ENCODE measurements at places on chromosomes 7 and 10.

DNA sequence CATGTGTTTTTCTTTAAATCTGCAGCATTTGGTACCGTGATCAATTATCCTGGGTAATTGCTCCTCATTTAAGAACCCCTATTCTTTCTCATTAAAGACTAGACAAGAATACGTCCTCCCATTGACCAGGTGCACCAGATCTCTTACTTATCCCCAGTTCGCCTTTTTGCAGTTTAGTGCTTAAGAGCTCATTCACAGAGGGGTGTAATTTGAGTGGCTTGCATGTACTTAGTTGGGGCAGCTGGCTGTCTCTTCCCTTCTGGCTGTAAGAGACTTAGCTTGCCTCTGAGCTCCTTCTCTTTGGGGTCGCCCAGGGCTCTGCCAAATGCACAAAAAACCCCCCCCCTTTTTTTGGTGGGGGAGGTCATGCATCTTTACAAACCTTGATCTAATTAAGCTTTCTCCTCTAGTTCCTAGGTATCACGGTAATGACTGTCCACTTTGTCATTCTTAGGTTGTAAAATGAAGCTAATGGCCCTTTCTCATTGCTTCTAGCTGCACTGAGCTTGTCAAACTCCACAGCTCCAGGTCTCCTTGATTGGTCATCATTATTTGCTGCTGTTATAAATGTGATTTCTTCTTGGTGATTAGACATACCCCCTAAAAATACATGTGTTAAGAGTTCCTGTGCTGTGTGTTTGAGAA, 26.3 kb downstream of the GAD2 start:
- no peak for DNase-seq

DNA sequence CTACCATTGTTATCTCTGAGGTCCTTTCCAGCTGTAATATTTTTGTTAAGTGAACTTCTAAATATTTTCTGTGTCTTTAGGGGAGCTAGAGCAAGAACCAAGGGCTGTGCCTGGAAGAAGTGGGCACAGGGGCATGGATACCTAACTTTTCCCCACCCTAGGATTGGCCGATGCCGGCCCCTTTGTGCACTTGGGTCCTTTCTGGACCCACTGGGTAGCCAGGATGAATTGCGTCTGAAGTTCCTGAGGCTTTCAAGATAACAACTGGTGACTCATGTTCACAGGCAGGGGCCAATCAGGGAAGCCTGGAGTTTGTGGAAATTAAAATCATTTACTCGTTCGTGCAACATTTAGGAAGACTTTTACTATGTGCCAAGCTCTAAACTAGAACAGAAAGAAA, 758 bp downstream of the DPCD start:
- no peak for DNase-seq

DNA sequence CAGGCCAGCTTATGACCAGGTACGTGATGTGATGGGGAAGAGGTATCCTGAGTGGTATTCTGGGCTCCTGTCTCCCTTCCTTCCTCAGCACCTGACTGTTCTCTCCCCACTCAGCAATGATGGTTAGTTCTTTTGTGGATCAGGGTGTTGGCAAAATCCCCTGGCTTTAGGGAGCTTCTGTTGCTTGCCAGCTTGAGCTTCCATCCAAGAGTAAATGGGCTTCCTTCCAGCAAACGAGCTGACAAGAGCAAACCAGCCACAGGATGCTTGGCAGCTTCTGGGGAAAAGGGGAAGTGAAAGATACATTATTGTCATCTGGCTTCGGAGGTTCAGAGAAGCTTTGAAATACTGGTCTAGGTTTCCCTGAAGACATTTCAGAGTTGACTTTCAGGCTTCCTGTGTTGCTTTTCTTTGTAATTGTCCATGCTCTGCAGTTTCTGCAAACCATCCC, 5.2 kb downstream of the DUSP5 start:
- peak; percentile 48 for DNase-seq

DNA sequence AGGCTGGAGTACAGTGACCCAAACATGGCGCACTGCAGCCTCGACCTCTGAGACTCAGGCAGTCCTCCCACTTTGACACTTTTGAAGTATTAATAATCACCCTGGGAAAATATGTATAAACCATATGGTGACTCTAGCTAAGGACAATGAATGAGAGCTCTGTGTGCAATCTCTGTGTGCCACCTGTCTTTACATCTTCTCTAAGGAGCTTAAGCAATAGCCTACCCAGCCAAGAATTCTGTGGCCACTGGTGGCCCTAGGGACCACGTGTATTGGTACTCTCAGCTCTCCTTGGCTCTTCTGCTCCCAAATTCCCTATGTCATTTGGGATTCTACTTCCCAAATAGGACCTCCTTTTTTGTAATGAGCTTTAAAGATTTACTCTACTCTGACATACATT, 23.7 kb downstream of the FGF8 start:
- no peak for DNase-seq

- DNase-seq, result peak; percentile 65
These were observed 558 bp downstream of the ARHGAP22 start for GRCh38 chr10:48604039-48604990.

GRCh38 chr7:155508376-155509358, 37.7 kb downstream of the CNPY1 start:
- no peak for DNase-seq

DNA sequence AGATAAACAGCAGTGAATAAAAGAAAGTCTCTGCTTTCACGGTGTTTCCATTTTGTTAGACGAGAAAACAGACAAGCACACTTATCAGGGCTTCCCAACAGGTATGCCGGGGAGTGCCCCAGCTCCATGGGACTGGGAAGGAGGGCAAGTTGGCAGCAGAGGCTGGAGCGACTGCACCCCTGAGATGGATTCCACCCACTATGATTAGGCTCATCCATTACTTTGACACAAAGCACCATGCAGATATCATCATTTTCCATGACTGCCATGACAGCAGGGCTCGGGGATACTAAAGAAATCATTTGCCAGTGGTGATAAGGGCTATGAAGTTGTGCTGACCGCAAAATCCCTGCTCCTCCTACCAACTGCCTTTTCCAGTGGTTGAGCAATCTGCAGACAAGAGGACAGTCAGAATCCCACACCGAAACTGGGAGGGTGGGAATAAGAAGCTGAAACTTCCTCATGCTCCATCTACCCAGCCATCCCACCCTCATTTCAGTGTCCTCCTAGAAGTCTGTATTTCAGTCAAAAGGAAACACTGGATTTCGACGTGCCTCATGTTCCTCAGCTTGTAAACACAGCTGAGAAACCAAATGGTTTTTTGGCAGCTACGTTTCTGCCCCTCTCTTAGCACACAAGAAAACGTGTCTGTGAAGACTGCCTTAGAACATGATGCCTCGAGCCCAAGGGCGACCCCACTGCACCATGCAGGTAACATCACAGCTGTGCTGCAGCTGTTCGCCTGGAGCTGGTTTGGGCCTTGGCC, 15.5 kb downstream of the CREB3L2 start:
- DNase-seq, result peak; percentile 72

DNA sequence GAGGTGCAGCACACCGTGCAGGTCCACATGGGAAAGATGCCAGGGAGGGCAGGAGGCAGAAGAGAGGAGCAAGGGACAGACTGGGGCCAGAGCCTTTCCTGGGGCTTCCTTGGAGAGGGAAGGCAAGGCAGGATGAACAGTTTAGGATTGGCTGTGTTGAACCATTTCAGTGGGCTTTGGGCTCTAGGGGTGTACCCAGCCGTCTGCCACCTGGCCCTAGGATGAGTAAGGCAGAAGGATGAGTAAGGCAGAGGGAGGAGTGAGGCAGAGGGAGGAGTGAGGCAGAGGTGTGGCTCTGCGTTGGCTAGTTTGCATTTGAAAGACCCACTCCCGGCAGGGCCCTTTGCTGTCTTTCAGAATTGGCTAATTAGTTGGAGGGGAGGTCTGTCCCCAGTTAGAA, 31.5 kb upstream of the PRF1 start:
- no peak for DNase-seq

DNA sequence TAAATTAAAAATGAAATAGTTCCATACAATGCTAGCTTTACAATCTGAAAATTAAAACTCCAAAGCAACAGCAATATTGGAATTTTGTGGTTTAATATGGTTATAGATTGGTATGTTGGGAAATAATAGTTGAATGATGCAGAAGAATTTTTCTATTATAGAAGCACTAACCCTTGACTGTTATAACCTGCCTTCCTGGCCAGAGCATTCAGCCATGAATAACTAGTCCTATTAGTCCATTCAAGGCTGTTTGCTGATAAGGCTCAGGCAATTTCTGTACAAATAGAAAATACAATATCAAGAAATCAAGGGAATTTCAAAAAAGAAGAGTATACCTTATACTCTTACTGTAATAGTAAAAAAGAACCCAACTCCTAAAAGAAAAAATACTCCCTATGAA, 101.6 kb upstream of the SP4 start:
- DNase-seq, result no peak

Measured in tibial artery (tissue), 4 donors.